Tibial nerve (tissue), 4 donors: ENCODE measurements at places on chromosomes 2 and 18. TPM values are rescaled to one million over a fixed set of nuclear protein-coding genes. Genes with fewer than 3 reads are reported as not detected.

SATB2 gene
- total RNA-seq, result 8.5 TPM

- no peaks in the 10 kb centered on the region for H3K4me1 ChIP-seq
- no peak overlapping the region for H3K4me3 ChIP-seq
- no peak overlapping the region for H3K27ac ChIP-seq
- H3K36me3 ChIP-seq, result no peaks in the 10 kb centered on the region
- no peak for DNase-seq
These were observed 12.2 kb upstream of the NFATC1 start for GRCh38 chr18:79383388-79384056.

GRCh38 chr2:23400703-23401102 lies 15.7 kb downstream of the KLHL29 start:
- no peaks in the 10 kb centered on the region for H3K27me3 ChIP-seq
- H3K4me3 ChIP-seq, result no peak overlapping the region
- no peak overlapping the region for H3K27ac ChIP-seq

DNA sequence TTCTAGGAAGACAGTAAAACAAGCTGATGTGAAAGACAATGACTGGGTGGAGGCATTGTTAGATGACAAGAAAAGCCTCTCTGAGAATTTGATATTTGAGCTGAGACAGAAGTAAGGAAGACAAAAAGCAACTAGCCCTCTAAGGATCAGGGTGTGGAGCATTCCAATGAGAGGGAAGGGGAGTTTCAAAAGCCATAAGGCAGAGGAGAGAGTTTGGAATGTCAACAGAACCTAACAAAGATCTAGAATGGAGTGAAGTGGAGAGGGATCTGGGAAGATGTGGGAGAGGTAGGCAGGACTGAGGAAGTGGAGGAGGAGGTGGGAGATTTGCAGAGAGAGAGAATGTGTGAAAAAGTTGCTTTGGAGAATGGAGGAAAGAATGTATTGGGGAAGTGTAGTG lies 17.3 kb upstream of the ASXL2 start:
- H3K4me1 ChIP-seq, result no peaks in the 10 kb centered on the region
- DNase-seq, result no peak
- no peak overlapping the region for H3K4me3 ChIP-seq

HNRNPLL gene
- total RNA-seq, result 56.3 TPM

GRCh38 chr2:108918156-108918874 lies 70.7 kb downstream of the EDAR start:
- no peaks in the 10 kb centered on the region for H3K27me3 ChIP-seq
- no peaks in the 10 kb centered on the region for H3K36me3 ChIP-seq
- no peak overlapping the region for H3K4me3 ChIP-seq
- no peak overlapping the region for H3K27ac ChIP-seq

GRCh38 chr2:109674894-109675534 lies 60.9 kb downstream of the SOWAHC start:
- no peak overlapping the region for H3K4me3 ChIP-seq
- no peaks in the 10 kb centered on the region for H3K4me1 ChIP-seq
- H3K27me3 ChIP-seq, result no peaks in the 10 kb centered on the region
- DNase-seq, result no peak
- H3K27ac ChIP-seq, result no peak overlapping the region

DNA sequence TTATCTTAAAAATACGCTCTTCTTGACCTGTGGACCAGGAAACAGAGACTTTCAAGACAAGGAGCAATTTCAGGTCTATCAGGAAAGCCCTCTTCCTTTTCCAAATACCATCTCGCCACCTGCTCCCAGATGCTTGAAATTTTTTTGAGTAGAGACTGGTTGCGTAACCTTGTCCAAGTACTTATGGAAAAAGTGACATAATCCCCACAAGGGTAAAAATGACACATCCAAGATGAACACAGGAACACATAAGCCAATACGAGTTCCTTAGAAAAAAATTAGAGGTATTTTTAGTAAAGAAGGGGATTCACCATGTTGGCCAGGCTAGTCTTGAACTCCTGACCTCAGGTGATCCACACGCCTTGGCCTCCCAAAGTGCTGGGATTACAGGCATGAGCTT lies 1.8 kb downstream of the SERPINB13 start:
- no peak overlapping the region for H3K27ac ChIP-seq
- H3K36me3 ChIP-seq, result no peaks in the 10 kb centered on the region
- H3K4me3 ChIP-seq, result no peak overlapping the region
- no peaks in the 10 kb centered on the region for H3K27me3 ChIP-seq

TEX261 gene
- total RNA-seq, result 36.1 TPM

GRCh38 chr2:224723586-224724217 lies 7.5 kb upstream of the CCDC195 start:
- no peaks in the 10 kb centered on the region for H3K4me1 ChIP-seq
- no peak overlapping the region for H3K4me3 ChIP-seq

GRCh38 chr2:235492850-235493344 lies 946 bp upstream of the AGAP1 start:
- DNase-seq, result no peak
- H3K4me1 ChIP-seq, result peaks cover 16% of the 10 kb centered on the region
- H3K27me3 ChIP-seq, result no peaks in the 10 kb centered on the region
- H3K27ac ChIP-seq, result peak overlapping the region; percentile 83
- no peaks in the 10 kb centered on the region for H3K36me3 ChIP-seq

DNA sequence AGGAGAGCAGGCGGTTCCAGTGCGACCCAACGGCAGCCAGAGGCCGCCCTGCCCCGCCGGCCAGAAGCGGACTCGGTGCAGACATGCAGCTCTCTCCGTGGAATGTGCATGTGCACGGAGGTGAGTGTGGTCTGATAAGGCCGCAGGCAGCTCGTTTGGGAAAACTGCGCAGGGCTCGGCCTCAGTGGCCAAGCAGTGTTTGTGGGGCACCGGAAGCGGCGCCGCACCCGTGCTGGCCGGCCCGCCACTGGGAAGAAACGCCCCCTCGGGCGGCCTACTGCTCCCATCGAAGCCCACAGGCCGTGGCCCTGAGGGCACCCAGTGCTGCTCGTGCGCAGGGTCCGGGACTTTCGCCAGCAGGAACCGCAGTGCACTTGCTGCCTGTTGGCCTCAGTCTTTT lies 25.2 kb downstream of the PRELID3A start:
- H3K4me3 ChIP-seq, result no peak overlapping the region
- H3K27ac ChIP-seq, result no peak overlapping the region
- no peak for DNase-seq
- no peaks in the 10 kb centered on the region for H3K36me3 ChIP-seq
- H3K4me1 ChIP-seq, result no peaks in the 10 kb centered on the region
